IPS-NIHi11 (cell line): ENCODE measurements at places on chromosomes 7 and 10.

GRCh38 chr7:41491308-41491707, 211.6 kb downstream of the INHBA start:
- DNase-seq, result no peak

DNA sequence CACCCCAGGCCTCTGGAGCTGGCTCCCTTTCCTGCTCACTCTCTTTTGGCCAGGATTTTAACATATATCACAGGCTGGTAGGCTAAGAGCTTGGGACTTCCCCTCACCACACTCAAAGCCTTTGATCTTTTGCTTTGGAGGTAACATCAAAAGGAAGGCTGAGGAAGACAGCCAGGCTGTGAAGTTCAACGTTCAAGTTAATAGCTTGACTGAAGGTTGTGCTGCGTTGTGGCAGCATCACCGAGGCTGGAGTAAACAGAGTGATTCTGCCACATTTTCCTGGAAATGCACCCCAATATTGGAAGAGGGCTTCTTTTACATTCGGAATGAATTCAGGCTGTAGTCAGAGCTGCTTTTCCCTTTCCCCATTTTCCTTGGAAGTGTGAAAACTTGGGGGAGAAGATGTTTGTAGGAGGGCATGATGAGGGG, 57.3 kb downstream of the TCF7L2 start:
- no peak for DNase-seq

DNA sequence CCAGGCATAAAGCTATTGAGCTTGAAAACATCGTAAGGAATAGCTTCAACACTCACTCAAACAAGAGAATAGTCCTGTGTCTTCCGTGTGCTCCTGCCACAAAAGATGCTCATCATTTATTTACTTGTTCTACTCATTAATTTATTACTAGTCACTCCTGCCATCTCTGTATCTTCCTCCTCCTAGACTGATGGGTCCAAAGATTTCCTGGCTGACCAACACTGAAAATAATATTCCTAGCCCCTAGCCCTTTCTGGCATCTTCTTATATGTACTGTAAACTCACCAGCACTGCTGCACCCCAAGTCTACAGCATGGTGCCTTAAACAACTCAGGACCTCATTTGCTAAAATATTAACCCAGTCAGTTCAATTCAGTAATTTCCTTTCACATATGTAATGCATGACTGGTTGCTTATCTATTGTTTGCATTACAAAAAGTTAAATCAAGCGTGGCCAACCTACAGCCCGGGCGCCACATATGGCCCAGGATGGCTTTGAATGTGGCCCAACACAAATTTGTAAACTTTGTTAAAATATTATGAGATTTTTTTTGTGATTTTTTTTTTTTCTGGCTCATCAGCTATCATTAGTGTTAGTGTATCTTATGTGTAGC, 86.7 kb upstream of the GSDME start:
- no peak for DNase-seq

GRCh38 chr10:71278691-71279588, 40.1 kb upstream of the SLC29A3 start:
- DNase-seq, result peak; percentile 55

DNA sequence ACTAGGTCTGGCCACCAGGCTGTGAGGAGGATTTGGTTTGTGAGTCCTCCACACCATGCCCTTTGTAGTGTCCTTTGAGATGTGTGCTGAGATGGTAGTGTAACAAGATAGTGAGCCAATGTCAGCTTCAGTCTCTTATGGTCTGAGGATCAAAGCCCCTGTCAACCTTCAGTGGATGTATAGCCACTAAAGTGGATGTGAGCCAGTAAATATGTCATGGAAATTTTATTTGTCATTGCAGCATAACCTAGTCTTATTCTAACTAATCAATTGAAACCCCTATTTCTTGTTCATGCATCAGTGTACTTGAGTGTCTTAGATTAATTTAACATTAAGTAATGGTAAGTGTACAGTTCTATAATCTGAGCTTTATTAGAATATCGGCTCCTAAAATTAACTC, 51.0 kb upstream of the WAC start:
- no peak for DNase-seq

DNA sequence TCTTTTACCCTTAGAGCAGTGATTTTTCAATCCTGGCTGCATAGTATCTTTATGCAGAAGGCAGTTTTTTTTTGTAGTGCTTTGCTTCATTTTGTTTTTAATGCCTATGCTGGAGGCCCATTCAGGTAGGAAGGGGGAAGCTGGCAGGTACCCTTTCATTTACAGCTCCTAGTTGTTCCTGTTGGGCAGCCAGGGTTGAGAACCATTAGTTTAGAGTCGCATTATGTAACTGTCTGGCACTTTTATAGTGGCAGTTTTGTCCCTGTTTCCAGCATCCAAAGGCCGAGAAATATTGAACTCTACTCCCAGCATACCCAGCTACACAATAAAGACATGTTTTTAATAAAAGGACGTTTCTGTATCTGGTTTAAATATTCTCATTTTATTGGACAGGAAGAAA, 110.6 kb downstream of the CCDC3 start:
- DNase-seq, result no peak

- DNase-seq, result no peak
Observed at GRCh38 chr7:38339953-38340819, 66.8 kb upstream of the TARP start.

- DNase-seq, result no peak
Observed at GRCh38 chr10:97975598-97975997, 54.8 kb downstream of the CRTAC1 start.

DNA sequence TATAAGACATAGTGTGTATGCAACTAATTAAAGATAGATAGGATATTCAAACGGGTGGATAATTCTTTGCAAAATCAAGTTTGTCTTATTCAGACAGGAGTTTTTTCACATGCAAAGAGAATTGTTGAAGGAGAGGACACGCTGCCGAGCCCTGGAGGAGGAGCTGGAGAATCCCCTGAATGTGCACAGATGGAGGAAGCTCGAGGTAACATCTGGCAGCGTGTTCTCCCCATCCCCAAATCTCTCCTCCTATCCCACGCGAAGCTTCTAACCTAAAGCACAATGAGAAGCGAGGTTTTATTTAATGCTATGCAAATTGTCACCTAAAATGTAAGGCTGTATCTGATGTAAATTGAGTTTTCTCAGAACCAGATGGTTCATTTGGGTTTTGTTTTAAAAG, 50.0 kb downstream of the CFAP58 start:
- no peak for DNase-seq

DNA sequence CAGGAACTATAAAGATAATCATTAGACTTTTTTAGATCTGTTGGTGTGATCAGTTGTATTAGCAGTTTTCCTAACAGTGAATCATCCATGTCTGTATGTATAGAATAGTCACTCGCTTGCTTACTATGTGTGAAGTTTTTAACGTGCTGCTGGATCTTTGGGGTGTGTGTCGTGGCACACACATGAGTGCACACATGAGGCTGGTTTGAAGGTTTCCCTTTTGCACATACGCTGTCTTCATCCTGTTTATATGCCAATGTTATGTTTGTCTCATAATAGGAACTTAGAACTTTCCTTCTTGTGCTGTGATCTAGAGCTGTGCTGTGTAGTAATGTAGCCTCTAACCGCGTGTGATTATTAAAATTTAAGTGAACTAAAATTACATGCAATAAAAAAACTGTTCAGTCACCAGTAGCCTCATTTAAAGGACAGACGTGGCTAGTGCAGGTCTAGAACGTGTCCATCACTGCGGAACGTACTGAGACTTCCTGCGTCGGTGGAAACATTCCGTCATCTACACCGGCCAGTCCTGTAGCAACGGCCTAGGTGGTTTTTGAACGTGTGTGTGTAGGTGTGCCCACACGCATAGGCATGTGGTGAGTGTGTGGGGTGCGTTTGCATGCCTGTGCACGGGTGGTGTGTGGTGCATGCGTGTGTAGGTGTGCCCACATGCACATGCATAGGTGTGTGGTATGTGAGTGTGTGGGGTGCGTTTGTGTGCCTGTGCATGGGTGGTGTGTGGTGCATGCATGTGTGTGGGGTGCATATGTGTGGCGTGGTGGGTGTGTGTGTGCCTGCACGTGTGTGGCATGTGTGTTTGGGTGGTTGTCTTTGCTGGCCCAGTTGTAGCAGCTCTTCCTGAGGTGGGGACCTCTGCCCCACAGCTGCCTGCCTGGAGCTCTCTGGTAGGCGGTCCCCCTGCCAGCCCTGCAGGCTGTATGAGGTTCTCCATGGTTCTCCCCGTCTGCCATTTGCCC, 56.6 kb downstream of the INPP5A start:
- DNase-seq, result no peak

DNA sequence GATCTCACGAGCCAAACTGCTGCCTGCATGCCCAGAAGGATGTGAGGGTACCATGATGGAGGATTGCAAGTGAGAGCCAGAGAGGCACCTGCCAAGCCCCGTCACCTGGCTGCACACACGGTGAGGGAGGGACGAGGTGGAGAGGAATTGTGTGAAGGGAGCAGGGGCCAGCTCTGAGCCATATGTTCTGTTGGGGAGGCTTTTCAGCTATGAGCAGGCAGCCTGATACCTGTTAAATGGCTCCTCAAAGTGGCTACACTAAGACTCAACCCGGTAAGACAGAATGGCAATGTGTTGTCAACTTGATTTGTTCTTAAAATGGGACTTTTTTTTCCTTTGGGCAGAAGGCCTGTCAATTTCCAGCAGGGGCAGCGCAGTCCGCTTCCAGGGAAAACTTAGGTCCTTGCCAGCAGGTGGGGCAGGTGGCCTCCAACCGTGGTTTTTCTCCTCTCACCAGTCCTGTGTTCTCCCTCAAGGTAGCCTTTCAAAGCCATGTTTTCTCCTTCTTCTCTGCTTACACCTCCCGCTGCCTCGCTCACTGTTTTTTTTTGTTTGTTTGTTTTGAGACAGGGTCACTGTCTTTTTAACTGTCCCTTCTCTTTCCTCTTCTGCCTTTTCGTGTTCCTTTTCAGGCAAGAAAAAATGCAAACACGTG, 57.7 kb upstream of the ZNRF2 start:
- peak; percentile 70 for DNase-seq

DNA sequence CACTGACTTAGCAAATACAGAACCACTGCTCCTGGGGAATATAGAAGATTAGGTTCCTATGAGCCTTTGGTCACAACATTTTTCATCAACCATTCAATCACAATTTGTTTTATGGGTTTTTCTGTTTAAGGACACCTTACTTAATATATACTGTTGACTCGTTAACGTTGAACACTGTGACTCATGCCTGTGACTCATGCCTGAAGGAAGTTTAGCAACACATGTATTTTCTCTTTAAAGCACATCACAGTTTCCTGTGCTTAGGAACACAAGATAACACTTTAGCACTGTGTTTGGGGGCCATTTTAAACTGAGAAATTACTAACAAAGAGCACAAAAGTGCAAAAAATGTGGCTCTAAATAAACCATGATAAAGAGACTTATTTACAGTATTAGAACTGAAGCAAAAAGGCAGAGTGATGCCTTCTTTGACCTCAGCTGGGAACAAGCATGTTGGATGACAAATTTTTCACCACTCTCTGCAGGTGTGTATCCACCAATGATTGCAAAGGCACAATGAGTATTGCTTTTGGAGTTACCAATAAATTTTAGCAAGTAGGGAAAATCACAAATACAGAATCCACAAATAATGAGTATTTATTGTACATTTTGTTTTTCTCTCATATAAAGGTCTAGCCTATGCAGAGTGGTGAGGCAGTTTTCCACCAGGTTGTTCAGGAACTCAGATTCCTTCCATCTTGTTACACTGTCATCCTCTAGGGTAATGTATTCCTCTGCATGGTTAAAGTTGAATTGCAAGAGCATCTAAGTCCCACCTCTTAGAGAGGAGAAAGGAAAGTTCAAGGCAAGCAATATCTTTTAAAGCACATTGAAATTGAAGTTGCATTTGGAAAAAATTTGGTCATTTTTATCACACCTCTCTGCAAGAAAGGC, 7.3 kb downstream of the FGFBP3 start:
- DNase-seq, result no peak
